NT2/D1 (cell line): ENCODE measurements at places on chromosomes 5 and 9.

DNA sequence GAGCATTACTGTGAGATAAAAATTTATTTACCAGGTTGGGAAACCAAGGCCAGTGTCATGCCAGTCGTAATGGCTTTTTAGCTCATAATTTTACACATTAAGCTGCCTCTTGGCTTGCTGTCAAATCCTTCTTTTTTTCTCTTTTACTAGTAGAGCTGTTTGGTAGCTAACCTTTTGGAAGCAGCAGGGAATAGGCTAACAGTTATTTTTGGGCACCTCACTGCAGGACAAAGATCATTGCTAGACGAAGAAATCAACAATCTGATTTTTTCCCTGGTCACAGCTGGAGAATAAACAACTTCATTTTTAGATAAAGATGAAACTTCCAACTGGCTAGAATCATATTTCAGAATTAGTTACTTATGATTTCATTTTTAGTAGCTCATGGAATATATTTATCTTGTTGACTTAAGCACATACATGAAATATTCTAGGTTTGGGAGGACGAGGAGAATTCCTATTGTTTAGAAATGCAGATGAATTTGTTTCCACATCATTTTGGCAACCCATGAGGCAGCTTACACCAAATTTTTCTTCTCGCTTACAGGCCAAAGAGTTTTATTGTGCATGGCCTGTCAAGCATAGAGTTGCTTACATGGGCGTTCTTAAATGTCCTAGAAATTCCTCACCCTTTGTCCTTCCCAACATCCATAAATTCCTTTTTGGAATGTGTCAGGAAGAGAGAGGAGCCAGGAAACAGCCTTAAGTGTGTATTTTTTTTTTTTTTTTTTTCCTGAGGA is 19.6 kb downstream of the TNC start:
- no peak for DNase-seq

DNA sequence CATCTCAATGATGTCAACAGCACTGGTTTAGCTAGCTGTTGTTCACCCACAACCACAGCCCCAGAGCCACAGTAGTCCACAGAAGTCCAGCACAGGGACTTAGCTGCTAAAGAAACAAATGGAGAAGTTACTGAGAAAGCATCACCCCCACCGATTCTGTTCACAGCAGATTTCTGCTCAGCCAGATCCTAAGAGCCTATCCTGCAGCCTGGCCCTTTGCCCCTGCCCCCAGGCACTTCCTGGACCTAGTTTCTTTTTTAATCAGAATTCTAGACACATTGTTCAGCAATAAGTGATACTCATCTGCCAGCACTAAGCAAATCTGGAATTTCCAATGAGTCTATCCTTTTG is 7.4 kb downstream of the B4GALT1 start:
- no peak for DNase-seq

DNA sequence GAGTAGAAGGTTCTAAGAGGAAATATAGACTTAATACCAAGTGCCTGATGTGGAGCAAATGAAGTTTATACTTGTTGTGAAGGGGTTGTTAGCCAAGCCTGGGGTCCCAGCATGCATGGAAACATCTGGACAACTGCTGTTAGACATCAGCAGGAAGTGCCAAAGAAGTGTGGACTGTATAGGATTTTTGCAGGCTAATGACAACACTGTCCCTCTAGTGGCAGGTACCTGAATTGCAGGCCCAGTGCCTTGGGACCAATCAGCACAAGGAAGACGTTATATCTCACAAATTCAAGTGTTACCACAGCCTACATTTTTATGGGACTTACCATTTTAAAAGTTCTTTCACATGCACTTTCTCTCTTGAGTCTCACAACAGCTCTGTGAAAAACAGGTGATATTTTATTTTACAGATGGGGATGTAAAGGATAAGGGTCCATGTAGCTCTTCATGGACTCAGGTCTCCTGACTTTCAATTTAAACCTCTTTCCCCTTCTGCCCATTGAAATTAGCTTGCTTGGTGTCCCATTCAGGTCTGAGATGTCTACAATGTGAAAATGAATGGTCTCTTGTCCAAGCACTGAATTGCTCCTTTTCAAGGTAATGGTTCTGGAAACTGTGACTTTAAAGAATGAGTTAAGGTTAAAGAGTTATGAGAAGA is 89.0 kb upstream of the MAP1B start:
- peak; percentile 42 for DNase-seq

GRCh38 chr5:145443366-145443765 is 391.8 kb downstream of the PRELID2 start:
- DNase-seq: no peak

DNA sequence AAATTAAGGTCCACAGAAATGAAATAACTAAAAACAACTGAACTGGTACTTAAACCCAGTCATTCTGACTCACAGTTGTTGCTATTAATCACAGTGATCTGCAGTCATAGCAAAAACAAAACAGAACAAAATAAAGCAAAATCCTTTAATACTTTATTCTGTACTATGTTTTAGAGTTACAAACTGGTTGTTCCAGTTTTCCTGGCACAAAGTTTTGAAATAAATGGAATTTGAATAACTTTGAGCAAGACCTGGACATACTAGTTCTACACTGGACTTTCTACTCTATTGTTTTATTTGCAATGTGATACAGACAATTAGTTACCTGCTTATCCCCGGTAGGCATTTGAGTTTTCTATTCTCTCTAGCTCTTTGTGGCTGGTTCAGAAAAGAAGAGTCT is 147.9 kb downstream of the DMRT2 start:
- DNase-seq: no peak

- DNase-seq: no peak
Measured at GRCh38 chr5:172005708-172006320, 624 bp downstream of the FBXW11 start.

DNA sequence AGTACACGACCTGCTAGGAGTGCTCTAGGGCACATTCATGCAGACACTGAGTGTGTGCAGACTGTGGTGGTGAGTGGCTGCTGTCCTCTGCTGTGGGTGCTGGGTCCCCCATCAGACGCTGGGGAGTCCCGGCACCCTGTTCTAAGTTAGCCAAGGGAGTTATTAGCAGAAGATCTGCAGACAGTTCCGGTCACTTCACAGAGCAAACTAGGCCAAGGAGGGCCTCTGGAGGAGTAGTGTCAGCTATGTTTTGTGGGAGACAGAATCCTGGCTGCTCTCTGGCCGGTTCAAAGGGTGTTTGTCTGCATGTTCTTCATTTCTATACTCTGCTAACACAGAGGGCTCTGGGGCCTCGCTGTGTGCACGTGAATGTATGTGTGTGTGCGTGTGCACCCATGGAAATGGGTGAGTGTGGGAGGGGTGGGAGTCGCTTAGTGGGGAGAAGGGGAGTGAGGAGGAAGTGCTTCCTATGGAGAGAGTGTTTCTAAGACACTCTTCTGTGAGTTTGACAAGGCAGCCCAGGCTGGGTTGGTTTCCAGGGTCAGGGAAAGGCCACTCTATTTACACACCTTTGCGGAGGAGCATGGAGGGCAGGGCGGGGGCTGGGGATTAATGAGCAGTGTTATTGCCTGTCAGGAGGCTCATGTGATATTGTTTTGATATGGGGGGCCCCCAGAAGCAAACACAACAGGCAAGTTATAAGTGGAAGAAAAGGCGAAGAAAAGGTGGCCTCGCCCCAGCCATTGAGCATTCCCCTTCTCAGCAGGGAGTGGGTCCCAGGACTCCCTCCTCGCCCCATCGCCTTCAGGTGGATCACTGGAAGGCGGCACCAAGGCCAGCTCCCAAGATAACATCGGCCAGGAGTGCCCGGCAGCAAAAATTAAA is 68.9 kb downstream of the MACROH2A1 start:
- DNase-seq: no peak

DNA sequence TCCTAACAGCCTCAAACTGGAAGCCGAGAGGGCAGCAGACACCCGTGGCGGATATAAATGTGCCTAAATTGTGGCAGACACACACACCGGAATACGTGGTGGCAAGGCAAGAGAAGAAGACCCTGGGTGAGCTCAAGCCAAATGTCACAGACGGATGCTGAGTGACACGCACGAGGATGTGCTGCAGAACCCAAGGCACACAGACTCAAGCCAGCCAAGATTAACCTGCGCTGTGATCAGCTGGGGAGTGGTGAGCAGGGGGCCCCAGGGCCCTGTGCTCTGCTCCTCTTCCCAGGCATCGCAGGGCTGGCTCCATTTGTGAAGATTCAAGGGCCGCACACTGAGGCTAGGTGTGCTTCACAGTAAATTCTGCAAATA is 16.4 kb downstream of the SEMA4D start:
- no peak for DNase-seq

DNA sequence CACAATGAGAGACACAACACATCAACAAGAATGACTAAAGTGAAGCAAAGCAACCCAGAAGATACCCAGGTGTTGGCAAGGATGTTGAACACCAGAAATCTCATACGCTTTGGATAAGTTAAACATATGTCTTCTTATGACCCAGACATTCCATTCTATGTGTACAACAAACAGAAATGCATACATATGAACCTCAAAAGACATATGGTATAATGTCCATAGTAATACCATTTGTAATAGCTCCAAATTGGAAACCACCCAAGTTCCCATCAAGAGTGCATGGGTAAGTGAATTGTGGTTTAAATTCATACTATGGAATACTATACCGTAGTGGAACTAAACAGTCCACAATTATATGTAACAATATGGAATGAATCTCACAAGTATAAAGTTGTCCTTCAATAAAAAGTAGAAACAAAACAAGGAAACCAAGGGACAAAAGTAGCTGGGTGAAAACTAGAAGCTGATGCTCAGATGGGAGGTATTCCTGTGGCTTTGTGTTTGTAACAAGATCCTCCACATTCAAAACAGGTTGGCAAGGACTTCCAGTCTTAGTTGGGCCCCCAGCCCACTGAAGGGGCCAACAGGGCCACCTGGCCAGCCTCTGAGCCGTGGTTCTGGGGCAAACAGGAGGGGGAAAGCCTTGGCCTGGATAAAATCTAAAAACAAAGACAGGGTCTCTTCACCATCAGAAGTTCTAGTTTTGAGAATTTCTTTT is 171.8 kb upstream of the PITX1 start:
- no peak for DNase-seq

- no peak for DNase-seq
Measured at GRCh38 chr9:134637241-134637640, 4.4 kb upstream of the COL5A1 start.

DNA sequence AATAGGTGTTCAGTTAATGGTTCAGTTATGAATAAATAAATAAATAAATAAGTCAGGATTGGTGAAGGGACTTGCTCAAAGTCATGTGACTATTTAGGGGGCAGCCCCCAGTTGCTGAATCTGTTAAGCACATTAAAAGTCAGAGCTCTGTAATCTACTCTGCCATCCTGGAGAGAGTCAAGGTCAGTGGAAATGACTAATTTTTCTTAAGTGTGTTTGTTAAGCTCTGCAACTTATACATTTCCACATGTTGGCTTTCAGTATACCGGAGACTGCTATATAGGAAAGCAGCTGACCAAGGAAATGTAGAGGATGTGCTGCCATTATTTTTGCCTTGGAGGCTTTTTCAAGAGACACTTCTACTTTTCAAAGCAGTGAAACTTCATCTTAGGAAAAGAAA is 57.9 kb downstream of the KIAA1958 start:
- no peak for DNase-seq

GRCh38 chr9:36007316-36007708 is 29.4 kb upstream of the RECK start:
- no peak for DNase-seq

- no peak for DNase-seq
Measured at GRCh38 chr5:31656806-31657205, 17.9 kb downstream of the PDZD2 start.

GRCh38 chr5:177603631-177604030 is 3.7 kb downstream of the B4GALT7 start:
- no peak for DNase-seq

GRCh38 chr5:29780401-29780800 is 1413.1 kb upstream of the CDH6 start:
- no peak for DNase-seq

GRCh38 chr5:126897851-126898630 is 121.1 kb downstream of the LMNB1 start:
- DNase-seq: no peak

DNA sequence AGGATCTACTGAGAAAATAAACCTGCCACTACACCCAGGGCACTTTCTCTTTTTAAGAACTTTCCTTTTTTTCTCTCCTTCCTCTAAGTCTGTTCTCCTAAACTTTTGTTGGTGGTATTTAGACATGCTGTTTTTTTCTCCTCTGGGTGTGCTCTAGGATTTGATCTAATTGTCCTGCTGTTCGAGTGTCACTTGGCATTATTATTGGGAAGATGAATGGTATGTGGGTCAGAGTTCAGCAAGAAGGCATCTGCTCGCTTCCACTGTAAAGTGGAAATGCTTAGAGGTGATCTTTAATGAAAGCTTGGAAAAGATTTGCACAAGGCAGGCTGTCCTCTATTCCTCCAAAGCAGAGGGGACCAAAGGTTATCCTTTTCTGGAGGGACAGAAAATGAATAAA is 1.3 kb upstream of the PLPPR1 start:
- DNase-seq: no peak

DNA sequence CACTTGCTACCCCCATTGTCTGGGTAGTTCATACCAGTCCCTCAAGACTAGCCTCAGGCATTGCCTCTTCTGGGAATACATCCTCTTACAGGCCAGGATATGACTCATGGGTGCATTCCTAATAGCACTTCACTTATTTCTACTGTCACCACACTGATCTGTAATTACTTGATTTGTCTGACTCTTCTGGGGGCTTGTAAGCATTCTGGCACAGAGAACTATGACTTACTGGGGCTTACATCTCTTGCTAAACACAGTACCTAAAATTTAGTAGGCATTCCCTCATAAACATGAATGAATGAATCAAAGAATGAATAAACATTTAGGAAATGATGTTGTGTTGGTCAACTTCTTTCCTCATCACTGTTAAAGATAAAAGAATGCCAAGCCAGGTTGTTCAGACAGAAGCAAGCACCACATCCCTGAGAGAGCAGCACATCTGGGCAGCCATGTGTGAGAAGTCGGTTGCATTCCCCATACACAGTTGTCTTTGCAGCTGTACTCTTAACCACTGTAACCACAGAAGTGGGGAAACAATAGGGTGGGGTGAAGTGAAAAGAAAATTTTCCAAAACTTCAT is 27.6 kb downstream of the IL7R start:
- peak; percentile 1 for DNase-seq

- no peak for DNase-seq
Measured at GRCh38 chr5:86964889-86965288, 302.8 kb upstream of the RASA1 start.

DNA sequence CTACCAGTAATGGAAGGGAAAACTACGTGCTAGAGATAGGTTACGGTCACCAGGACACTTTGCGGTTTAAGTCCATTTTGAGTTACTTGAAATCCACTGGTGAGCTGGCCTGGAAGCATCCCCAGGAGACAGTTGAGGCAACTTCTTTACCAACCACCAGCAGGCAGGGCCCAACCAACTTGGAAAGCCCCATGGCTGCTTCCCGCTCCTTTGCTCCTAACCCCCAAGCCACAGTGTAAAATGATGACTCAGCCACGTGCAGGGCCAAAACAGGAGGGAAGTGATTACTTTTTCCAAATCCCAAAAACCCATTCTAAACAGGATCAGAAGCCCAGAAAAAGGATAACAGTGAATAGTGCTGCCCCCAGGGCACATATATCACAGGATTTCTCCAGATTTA is 87.4 kb downstream of the PAX5 start:
- no peak for DNase-seq
